ENCODE measurements at places on chromosomes 11 and 22. TPM values are rescaled to one million over a fixed set of nuclear protein-coding genes. Genes with fewer than 3 reads are reported as not detected.

The HBB gene
- total RNA-seq: not detected

The CYB561A3 gene
- 28.9 TPM for total RNA-seq

The DEFB131B gene
- total RNA-seq: not detected

The SYNGR1 gene
- total RNA-seq: 30.4 TPM

The RAPSN gene
- 0.50 TPM for total RNA-seq

The CSNK1E gene
- total RNA-seq: 250 TPM

The NNMT gene
- 0.82 TPM for total RNA-seq

- H3K4me1 ChIP-seq: peaks cover 39% of the 10 kb centered on the region
- H3K27ac ChIP-seq: peak overlapping the region; percentile 90
- peaks cover 29% of the 10 kb centered on the region for H3K27me3 ChIP-seq
- H3K36me3 ChIP-seq: no peaks in the 10 kb centered on the region
- DNase-seq: no peak
These were observed 778 bp upstream of the PAK1 start for GRCh38 chr11:77474684-77475060.

- no peak for DNase-seq
- H3K27me3 ChIP-seq: no peaks in the 10 kb centered on the region
- H3K4me1 ChIP-seq: peaks cover 8% of the 10 kb centered on the region
- no peaks in the 10 kb centered on the region for H3K36me3 ChIP-seq
- no peak overlapping the region for H3K4me3 ChIP-seq
These were observed 61.1 kb downstream of the FDX1 start for GRCh38 chr11:110490886-110491285.

DNA sequence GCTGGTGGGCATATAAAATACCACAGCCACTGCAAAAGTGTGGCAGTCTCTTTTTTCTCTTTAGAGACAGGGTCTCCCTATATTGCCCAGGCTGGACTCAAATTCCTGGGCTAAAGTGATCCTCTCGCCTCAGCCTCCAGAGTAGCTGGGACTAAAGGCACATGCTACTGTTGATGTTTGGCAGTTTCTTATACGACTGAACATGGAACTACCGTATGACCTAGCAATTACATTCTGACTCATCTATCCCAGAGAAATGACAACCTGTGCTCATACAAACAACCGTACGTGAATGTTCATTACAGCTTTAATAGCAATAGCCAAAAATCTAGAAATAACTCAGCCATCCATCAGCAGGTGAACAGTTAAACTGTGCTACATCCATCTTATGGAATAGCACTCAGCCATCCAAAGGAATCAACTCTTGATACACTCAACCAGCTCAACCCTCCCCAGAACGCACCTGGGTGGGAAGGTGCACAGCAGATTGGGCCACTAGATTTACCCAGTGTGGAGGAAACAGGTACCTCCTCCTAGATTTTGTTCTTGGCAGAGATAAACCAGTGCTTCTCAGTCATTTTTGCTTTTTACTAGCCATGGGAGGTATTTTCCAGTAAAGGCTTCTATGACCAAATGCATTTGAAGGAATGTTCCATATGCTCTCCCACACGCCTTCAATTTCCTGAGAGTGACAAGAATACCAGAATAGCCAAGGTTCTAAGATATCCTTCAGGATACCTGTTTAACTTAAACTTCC is 130.5 kb downstream of the MED15 start:
- no peak overlapping the region for H3K4me3 ChIP-seq
- H3K27me3 ChIP-seq: peaks cover 22% of the 10 kb centered on the region
- no peak for DNase-seq
- no peaks in the 10 kb centered on the region for H3K36me3 ChIP-seq

GRCh38 chr22:23193882-23194281 is 13.6 kb downstream of the BCR start:
- no peak for DNase-seq
- no peak overlapping the region for H3K4me3 ChIP-seq
- H3K27ac ChIP-seq: no peak overlapping the region

GRCh38 chr11:123392431-123392830 is 37.6 kb upstream of the GRAMD1B start:
- no peak overlapping the region for H3K27ac ChIP-seq
- peaks cover 4% of the 10 kb centered on the region for H3K27me3 ChIP-seq
- no peaks in the 10 kb centered on the region for H3K4me1 ChIP-seq
- H3K36me3 ChIP-seq: no peaks in the 10 kb centered on the region
- no peak for DNase-seq

DNA sequence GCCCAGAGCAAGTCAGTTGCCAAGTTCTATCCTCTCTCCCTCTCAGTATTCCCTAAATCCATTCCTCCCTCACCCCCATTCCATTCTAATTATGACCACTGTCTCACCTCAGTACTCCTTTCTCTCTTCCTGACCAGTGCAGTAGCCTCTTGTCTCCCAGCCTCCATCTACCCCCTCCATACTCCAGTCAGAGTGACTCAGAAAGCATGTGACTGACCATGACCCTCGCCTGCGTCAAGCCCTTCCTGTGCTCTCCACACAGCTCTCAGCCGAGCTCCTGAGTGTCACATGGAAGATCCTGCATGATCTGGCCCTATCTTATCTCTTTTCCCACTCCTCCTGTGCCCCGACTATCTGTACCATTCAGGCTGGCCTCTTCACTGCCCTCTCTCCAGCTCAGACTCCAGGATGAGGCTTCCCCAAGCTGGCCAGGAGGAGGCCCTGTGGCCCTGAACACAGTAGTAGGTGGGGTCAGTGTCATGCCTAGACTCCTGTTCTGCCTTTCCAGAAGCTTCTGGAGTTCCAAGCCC is 42.6 kb downstream of the NEU3 start:
- H3K4me3 ChIP-seq: no peak overlapping the region
- H3K36me3 ChIP-seq: no peaks in the 10 kb centered on the region
- H3K27ac ChIP-seq: peak overlapping the region; percentile 8
- no peak for DNase-seq
- H3K27me3 ChIP-seq: no peaks in the 10 kb centered on the region

- DNase-seq: no peak
- H3K4me1 ChIP-seq: peaks cover 28% of the 10 kb centered on the region
- H3K27ac ChIP-seq: no peak overlapping the region
- H3K4me3 ChIP-seq: peak overlapping the region; percentile 83
- H3K27me3 ChIP-seq: peaks cover 2% of the 10 kb centered on the region
- H3K36me3 ChIP-seq: peaks cover 2% of the 10 kb centered on the region
These were observed 2.9 kb upstream of the TUBGCP6 start for GRCh38 chr22:50247748-50248147.

GRCh38 chr22:19824212-19824925 is 30.3 kb downstream of the GNB1L start:
- no peak overlapping the region for H3K27ac ChIP-seq
- no peak for DNase-seq
- peaks cover 4% of the 10 kb centered on the region for H3K4me1 ChIP-seq
- no peak overlapping the region for H3K4me3 ChIP-seq
- no peaks in the 10 kb centered on the region for H3K36me3 ChIP-seq

DNA sequence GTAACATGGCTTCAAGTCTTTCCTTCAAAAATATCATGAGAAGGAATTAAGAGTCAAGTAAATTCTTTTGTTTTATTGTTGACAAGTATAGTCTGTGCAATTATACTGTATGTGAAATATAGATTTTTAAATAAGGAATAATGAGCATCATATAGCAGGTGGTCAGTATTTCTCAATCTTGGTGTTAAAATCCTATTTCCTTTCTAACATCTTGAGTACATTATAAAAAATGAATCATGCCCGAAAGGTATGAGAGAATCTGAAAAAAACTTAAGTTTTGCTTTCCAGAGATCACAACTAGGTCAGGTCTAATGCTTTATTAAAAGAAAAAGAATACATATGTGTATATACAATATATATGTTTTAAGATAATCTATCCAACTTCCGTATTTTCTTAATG is 53.1 kb downstream of the KIF18A start:
- DNase-seq: no peak
- H3K27ac ChIP-seq: no peak overlapping the region
- no peak overlapping the region for H3K4me3 ChIP-seq
- H3K4me1 ChIP-seq: no peaks in the 10 kb centered on the region
- peaks cover 4% of the 10 kb centered on the region for H3K36me3 ChIP-seq
